ENCODE measurements at places on chromosomes 2 and 18.

GRCh38 chr18:31233621-31234275 is 71.1 kb upstream of the DSC1 start:
- DNase-seq: no peak

DNA sequence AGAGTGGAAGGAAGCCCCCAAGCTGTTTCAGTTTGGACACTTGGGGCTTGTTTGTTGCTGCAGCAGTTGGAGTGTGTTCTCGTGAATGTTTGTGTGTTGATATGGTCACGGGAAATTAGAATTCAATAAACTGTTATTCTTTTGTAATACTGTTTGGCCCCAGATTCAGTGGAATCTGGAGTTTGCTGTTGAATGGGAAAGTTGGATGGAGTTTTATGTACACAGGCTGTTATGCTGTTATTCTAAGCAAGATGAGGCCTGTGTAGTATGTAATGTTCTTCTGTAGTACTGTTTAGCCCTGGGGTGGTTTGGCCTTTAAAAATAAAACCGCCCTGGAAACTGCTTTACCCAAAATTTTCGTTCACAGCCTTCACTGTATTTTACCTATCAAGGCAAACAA is 810.4 kb upstream of the HS6ST1 start:
- no peak for DNase-seq

- no peak for DNase-seq
These were observed 12.1 kb downstream of the CFAP65 start for GRCh38 chr2:219028996-219029828.

DNA sequence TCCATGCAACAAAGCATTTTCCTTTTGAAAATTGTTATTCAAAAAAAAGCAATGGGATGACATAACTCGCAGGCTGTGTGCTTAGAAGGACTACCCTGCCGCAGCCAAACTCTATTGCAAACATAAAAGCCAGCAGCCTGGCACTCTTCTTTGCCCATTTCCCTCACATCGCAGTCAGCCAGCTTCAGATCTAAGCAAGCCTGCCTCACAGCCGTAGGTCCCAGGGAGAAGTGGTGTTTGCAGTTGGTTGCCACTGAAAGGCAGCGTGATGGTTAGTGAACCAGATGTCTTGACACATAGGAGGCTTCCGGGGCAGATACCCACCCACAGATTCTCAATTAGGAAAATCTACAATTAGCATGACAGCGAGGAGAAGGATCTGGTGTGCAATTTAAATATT is 655.2 kb downstream of the RNF144A start:
- peak; percentile 4 for DNase-seq

GRCh38 chr18:27206411-27206810 is 21.3 kb upstream of the CHST9 start:
- DNase-seq: no peak

DNA sequence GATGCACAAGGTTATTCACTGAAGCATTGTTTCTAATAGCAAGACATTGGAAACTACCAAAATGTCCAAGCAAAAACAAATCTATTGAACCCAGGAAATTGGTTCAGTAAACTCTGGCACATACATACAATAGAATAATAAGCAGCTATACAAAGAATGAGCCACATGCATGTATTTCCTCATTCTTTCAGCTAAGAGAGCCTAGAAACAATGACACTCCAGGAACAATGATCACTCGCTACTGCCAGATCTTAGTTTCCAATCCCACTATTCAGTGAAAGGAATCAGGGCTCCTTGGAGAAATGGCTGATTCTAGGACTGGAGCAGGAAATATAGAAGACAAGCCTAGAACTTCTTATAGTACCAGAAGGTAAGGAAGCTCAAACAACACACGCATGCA is 221.9 kb upstream of the AGAP1 start:
- no peak for DNase-seq

- no peak for DNase-seq
These were observed at the start of gene TFCP2L1 for GRCh38 chr2:121284463-121285449. Gene TFCP2L1 (minus strand): TSS chr2:121285202. CDS start chr2:121285109, 93 bp downstream.

GRCh38 chr2:240819858-240820606 is at the start of gene KIF1A:
Gene KIF1A (minus strand): TSS chr2:240820219. CDS start chr2:240797752, 22,467 bp downstream.
- DNase-seq: peak; percentile 93

GRCh38 chr18:14944838-14945237 is 196.9 kb downstream of the ANKRD30B start:
- no peak for DNase-seq

DNA sequence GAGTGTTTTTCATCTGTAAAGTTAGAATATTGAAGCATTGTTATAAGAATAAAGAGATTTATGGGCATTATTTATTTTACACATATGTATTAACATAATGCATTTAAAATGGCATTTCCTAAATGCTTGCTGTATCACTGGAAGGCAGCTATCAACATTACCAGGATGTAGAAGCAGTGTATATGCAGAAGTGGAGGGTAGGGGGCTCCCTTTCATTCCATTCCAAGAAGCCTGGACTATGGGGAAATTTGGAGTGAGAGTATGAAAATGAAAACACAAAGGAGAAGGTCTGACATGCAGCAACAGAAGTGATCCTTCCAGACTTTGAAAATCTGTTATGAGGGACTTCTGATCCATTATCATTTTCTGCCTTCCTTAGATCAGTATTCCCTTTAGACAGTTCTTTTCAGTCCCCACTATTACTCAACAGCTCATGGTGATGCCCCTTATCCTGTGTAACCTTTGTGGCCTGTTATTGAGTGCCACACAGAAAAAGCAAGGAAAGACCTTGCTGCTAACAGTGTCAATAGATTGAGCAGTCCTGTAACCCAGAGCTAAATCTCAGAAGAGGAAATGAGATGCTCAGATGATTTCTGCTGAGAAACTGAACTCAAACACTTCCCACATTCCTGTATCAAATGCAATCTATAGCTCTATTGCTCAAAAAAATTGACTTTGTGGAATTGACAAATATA is 216.6 kb downstream of the HNMT start:
- peak; percentile 4 for DNase-seq

- no peak for DNase-seq
These were observed 48.9 kb upstream of the ASXL2 start for GRCh38 chr2:25926984-25927756.

- no peak for DNase-seq
These were observed 36.8 kb downstream of the COX7A2L start for GRCh38 chr2:42324244-42324643.

- no peak for DNase-seq
These were observed 513.9 kb downstream of the ZNF516 start for GRCh38 chr18:75981102-75981501.

GRCh38 chr18:72542342-72542741 is 1.8 kb downstream of the CBLN2 start:
- DNase-seq: no peak

- no peak for DNase-seq
These were observed 17.2 kb upstream of the GPC1 start for GRCh38 chr2:240418311-240418710.

GRCh38 chr2:156903335-156903734 is 354.2 kb upstream of the GALNT5 start:
- DNase-seq: no peak

Measured in midbrain (tissue), 1 donor.